ENCODE measurements at places on chromosomes 13 and 19.
A peak's percentile ranks its signal among the peaks of the same experiment; 100 is the strongest.

DNA sequence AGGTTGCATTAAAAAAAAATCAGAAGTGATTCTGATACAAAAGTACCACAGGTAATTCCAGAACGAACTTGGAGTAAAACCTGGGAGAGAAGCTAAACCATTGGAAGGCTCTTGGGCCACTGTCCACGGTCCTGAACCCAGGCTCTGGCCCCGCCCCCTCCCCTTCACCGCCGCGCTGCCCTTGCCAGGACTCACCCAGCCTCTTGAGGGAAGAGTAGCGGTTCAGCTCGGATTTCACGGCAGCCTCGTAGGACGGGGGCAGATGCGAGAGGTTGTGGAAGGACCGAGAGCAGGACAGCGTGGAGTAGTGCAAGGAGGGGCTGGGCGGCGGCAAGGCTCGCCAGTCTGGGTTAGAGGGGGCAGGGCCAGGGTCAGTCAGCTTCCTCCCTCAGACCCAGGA, 5.7 kb downstream of the SHISA7 start:
- peak; percentile 54 for DNase-seq

DNA sequence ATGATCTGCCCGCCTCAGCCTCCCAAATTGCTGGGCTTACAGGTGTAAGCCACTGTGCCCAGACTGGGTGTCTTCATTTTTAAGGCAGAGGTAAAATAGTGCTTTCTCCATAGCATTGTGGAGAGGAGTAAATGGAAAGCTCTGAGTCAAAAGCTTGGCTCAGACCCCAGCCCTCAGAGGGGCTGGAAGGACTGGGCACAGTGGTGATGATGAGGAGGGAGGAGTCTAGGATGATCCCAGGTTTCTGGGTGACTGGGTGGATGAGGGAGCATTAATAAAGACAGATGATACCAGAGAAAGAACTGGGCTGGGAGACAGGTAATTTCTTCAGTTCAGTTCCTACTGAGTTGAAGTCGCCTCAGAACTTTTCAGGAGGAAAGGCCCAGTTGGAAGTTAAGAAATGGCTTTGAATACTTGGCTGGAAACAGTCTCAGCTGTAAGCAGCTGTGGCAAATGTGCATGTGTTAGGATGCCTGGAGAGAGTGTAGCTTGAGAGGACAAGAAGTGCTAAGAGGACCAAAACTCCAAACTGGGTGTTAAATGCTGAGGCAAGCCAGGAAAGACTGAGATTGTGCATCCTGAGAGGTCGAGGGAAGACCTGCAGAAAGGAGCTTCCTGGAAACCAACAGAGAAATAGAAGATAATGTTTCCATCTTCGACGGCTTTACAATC, 37.1 kb upstream of the MEDAG start:
- no peak for DNase-seq

DNA sequence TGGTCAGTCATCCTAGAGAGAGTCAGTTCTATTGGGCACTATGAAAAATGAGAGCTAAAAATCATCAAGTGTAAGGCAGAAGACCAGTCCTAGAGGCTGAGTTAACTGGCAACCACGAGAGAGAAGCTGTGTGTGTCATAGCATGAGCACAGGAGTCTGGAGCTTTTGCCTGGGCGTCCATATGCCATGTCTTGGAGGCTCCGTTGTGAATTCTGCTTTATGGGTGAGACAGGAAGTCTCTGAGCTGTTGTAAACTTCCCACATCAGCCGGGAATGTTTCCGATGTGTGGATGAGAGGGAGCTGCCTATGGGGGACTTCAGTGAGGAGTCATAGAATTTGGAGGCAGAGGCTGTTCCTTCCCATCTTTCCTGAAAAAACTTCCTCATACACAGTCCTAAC, 120.0 kb downstream of the ITGBL1 start:
- peak; percentile 14 for DNase-seq

- DNase-seq = no peak
Observed at GRCh38 chr13:106369091-106369490, 166.4 kb downstream of the EFNB2 start.

GRCh38 chr19:31064491-31064890, 284.7 kb downstream of the TSHZ3 start:
- DNase-seq = peak; percentile 72

- DNase-seq = no peak
Observed at GRCh38 chr13:31903111-31903815, 128.3 kb upstream of the FRY start.

DNA sequence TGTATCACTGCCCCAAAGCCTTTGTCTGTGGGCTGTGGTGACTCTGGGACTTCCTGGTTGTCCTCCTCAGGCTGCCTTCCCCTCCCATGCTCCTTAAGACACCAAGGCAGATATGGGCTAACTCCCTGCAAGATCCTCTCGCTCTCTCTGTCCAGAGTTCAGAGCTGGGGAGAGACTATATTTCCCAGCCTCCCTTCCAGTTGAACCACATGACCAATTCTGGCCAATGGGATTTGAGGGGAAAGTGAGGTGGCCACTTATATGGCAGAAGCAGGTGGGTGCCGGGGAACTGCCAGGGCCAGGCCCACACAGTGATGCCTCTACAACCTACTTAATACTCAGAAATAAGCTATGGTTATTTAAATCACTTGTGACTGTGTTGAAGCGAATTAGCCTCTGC, 16.2 kb upstream of the ANGPTL8 start:
- no peak for DNase-seq

GRCh38 chr13:106768991-106769390, 201.1 kb upstream of the ARGLU1 start:
- no peak for DNase-seq

DNA sequence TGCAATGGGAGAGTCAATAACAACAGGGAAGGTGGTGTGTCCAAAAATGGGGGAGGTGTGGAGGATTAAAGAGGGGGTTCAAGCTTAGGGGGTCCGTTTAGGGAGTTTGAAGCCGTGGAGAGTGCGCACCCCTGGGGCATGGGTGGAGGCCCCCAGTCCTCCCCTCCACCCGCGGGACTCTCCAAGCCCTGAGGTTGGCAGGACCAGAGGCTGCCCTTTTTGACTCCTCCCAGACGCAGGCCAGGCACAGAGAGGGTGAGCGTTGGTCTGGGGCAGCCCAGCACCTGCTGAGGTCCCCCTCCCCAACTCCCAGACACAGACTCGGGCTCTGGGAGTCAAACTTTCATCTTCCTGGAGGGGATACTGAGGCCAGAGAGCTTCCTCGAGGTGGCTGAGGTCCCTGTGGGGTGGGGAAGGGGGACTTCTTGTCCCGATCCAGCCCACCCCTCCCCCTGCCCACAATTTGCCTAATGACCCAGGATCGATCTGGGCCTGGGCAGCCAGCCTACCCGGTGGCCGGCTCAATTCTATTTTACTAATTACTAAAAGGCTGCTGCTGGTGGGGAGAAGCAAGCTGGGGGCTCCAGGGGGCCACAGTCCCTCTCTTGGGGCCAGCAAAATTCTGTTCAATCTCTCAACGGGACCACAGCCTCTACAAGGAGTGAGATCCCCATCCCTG, 2.8 kb upstream of the ONECUT3 start:
- no peak for DNase-seq

GRCh38 chr13:91331047-91331915, 16.2 kb upstream of the MIR17HG start:
- DNase-seq = no peak

DNA sequence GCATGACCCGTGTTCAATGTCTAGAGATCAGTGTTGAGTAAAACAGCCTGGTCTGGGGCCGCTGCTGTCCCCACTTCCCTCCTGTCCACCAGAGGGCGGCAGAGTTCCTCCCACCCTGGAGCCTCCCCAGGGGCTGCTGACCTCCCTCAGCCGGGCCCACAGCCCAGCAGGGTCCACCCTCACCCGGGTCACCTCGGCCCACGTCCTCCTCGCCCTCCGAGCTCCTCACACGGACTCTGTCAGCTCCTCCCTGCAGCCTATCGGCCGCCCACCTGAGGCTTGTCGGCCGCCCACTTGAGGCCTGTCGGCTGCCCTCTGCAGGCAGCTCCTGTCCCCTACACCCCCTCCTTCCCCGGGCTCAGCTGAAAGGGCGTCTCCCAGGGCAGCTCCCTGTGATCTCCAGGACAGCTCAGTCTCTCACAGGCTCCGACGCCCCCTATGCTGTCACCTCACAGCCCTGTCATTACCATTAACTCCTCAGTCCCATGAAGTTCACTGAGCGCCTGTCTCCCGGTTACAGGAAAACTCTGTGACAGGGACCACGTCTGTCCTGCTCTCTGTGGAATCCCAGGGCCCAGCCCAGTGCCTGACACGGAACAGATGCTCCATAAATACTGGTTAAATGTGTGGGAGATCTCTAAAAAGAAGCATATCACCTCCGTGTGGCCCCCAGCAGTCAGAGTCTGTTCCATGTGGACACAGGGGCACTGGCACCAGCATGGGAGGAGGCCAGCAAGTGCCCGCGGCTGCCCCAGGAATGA, 1.5 kb upstream of the CEACAM5 start:
- DNase-seq = peak; percentile 11

GRCh38 chr13:103031332-103031873, 34.8 kb downstream of the SLC10A2 start:
- no peak for DNase-seq

DNA sequence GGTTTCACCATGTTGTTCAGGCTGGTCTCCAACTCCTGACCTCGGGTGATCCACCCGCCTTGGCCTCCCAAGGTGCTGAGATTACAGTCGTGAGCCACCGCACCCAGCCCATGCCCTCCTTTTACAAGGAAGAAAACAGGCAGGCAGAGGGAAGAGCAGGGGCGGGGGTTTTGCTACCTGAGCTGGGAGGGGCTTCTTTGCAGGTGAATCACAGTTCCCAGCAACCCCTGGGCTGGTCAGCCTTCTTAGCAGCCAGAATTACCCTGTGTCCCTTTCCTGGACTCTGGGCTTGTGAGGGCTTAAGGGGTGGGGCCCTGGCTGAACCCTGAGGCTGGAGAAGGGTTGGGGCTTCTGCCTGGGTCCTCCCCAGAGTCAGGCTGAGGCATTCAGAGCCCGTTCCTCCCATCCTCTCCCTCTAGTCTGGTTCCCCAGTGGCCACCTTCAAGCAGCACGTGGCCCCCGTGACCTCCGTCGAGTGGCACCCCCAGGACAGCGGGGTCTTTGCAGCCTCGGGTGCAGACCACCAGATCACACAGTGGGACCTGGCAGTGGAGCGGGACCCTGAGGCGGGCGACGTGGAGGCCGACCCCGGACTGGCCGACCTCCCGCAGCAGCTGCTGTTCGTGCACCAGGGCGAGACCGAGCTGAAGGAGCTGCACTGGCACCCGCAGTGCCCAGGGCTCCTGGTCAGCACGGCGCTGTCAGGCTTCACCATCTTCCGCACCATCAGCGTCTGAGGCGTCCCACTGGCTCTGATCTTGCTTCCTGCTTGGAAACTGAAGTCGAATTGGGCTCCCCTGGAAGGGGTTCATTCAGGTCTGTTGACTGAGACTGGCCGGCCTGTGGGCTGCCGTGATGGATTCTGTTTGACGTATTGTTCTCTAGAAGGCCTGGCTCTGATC, 2.8 kb upstream of the KCNJ14 start:
- no peak for DNase-seq

- DNase-seq = peak; percentile 84
Observed at GRCh38 chr13:44013758-44014291, 134.1 kb downstream of the LACC1 start.

GRCh38 chr13:50015258-50015657, at the start of gene KCNRG:
Gene KCNRG, plus strand, starts transcription at chr13:50015444. Its CDS starts 50 bp downstream, at chr13:50015494.
- DNase-seq = no peak

DNA sequence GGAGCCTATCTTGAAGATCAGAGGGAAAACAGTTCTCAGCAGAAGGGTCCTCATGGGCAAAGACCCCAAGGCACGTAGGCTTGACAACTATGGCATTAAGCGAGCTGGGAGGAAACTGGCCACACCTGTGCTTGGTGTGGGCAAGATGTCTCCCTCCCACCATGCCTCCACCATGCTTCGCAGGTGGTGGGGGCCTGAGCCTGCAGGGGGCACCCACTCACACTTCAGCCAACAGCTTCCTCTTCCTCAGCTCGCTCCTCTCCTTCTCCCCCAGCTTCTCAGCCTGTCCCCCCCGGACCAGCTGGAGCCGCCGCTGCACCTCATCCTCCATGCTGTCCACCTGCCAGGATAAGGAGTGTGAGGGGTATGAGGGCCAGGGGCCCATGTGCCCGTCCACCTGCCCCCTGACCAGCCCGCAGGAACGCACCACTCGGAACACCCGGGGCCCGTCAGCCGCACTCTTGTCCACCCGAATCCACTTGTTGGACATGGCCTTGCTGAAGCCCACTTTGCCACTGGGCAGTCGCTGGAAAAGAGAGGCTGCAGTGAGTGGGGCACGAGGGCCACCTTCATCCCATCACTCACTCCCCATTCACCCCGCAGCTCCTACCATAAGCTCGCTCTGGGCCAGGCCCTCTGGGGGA, 3.4 kb downstream of the FARSA start:
- DNase-seq = no peak

DNA sequence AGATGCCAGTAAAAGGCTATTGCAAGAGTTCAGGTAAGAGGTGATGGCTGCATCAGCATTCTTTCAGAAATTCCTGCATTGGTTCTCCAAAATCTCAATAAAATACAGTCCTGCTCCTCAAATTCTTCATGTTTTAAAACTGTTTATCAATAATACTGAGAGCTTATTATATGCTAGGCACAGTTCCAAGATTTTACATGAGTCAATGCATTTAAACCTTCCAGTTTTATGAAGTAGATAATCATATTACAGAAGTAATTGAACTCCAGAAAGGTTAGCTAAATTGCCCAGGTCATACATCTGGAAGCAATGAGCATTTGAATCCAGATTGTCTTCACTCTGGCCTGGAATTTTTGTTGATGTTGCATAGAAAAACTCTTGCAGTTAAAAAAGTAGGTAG, 282.9 kb upstream of the SLITRK6 start:
- no peak for DNase-seq

- DNase-seq = no peak
Observed at GRCh38 chr19:44776402-44777096, 1.1 kb upstream of the CBLC start.

GRCh38 chr13:110388108-110388943, 81.2 kb downstream of the COL4A2 start:
- DNase-seq = peak; percentile 87

- no peak for DNase-seq
Observed at GRCh38 chr13:87058786-87059329, 612.3 kb upstream of the SLITRK5 start.

DNA sequence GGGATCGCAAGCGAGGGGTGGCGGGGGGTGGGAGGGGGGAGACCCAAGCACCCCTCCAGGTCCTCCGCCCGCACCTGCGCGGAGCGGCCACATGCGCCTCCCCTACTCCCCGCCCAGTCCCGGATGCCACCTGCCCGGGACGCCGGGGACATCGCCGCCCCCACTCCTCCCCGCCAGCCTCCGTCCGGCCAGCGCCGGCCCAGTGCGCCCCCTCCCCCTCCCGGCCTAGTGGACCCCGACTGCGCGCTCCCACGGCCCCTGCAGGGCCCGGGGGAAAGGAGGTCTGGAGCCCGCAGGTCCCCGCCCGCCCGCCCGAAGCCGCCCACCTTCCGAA, 263 bp downstream of the RHPN2 start:
- no peak for DNase-seq

- no peak for DNase-seq
Observed at GRCh38 chr13:87999788-88000187, 328.6 kb downstream of the SLITRK5 start.

DNA sequence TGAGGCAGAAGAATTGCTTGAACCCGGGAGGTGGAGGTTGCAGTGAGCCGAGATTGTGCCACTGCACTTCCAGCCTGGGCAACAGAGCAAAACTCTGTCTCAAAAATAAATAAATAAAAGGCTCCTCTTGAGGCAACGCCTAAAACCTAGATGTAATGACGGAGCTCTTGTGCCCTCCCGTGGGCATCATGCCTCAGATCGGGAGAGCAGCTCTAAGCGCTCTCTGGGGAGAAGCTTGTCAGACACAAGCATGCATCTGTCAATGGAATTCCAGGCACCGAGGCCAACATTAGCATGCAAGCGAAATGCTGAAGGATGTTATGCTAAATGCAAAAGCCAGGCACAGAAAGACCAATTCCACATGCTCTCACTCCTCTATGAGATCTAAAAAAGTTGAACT, 45.6 kb upstream of the MRI1 start:
- peak; percentile 85 for DNase-seq

GRCh38 chr13:35785576-35786303, 309.3 kb upstream of the MAB21L1 start:
- peak; percentile 18 for DNase-seq
